Glomerular endothelial cell (primary cell): ENCODE measurements at places on chromosomes 16 and 17.

DNA sequence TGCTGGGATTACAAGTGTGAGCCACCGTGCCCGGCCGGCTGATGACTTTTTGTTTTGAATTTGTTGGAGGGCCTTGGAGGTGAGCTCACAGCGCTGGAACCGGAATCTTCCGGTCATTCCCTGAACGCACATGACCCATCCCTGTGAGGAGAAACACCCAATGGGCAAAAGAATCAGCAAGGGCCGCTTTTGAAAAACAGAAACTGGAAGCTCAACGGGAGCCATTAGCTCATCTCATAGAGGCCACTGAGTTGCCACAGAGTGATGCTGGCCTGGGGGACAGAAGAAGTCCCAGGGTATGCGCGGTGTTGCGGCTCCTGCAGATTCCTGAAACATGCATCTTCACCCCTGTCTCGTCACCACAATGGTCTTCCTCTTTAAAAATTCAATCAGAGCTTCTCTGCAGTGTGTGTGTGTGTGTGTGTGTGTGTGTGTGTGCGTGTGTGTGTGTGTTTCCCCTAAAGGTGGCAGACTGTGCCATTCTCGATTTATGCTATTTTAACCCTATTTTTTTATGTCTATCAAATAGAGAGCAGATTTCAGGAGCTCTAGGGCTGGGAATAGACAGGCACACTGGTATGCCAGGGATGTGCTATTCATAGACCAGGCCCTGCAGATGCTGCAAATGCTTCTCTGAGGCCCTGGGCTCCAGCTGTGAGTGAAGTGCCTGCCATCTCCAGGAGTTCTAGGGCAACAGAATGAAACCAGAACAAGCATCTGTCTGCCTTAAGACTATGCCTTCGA is 68.3 kb downstream of the MARCHF10 start:
- DNase-seq: no peak

DNA sequence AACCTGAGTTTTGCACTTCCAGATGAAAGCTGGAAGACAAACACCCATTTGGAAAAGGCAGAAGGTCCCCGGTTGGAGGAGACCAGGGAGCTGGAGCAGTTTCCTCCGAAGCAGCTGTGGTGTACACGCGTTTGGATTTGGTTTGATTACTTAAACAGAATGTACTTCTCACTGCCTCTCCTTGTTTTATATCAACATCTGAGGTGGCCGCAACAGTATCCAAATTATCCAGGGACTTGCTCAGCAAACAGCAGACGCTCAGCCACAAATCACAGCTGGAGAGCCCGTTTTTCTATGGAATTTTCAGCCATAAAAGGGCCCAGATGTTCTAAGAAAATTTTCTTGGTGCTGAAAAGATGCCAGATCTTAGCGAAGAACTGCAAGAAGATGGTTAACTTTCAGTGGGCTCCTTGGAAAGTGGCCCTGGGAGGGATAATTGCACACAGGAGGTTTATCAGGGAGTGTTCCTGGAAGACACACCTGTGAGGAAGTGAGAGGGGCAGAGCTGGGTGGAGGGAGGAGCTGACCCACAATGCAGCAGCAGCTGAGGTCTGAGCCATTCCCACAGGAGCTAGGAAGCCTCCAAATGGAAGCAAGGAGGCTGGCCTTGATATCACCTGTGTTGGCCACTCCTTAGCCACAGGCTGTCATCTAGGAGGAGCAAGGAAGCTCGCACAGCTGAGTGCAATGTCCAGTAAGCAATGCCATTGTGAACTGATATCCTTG is 28.9 kb upstream of the CDH5 start:
- no peak for DNase-seq

GRCh38 chr16:2212362-2213324 is 2.0 kb upstream of the BRICD5 start:
- no peak for DNase-seq

- no peak for DNase-seq
Measured at GRCh38 chr16:51761001-51761400, 609.9 kb upstream of the SALL1 start.

GRCh38 chr17:75130059-75130631 is 1.4 kb downstream of the NT5C start:
- no peak for DNase-seq

DNA sequence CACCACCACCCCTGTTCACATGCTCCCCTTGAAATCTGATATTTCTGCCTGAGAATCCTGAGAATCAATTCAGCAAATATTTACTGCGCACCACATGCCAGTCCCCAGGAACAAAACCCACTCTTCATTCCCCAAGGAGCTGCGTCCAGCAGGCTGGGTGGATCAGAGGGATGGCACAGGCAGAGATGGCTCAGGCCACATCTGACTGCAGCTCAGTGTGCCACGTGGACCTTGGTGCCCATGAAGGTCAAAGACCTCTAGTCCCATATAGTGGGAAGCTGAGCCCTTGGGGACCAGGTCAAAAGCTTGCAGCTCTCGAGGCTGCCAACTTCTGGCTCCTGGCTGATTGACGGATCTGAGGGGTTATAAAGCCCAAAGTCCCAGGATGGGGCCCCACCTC is 31.8 kb downstream of the CD300LF start:
- DNase-seq: no peak

- DNase-seq: no peak
Measured at GRCh38 chr16:88642881-88643643, 4.7 kb downstream of the IL17C start.

DNA sequence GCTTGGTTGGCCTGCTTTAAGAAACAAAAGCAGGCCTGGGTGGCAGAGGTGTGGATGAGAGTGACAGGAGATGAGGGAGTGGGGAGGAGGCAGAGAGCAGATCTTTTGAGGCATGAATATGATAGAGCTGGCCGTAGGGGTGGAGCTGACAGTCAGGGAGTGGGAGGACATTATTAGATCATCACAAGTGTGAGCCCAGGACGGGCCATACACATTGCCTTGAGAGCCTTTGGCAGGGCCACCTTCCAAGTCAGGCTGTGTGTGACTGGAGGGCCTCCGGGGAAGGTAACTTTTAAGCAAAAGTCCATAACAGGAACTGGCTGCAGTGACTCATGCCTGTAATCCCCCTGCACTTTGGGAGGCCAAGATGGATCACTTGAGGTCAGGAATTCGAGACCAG is 26.3 kb downstream of the GINS3 start:
- DNase-seq: no peak

GRCh38 chr16:50553182-50553710 is 5.0 kb downstream of the NKD1 start:
- no peak for DNase-seq

- no peak for DNase-seq
Measured at GRCh38 chr16:28019218-28019617, 44.3 kb downstream of the GSG1L start.

- DNase-seq: no peak
Measured at GRCh38 chr17:64038331-64039105, 18.1 kb upstream of the ICAM2 start.

DNA sequence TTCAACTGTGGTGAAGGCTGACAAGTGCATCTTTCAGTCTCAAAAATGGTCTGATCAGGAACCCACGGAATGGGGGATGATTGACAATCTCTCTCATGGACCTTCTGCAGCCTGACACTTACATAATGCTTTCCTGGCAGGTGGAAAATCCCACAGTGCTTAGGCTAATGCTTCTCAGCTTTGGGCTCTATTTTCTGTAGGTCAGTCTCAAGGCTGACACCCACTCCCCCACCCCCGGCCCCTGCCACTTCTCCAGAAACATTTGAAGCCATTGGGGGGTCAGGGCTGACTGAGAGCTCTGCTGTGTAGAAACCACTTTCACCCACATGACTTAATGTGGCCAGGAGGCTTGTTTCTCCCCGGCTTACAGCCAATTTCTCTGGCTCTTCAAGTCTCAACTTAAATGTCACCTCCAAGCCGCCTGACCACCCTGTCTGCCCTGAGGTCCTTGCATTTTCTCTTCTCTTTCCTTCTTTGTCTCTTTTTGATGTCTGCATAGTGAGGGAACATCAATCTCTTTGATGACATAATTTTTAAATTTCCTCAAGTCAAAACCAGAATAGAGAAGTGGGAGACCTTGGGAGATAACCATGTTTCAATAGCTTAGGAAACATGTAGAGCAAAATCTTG is 16.7 kb upstream of the IRF8 start:
- DNase-seq: no peak

DNA sequence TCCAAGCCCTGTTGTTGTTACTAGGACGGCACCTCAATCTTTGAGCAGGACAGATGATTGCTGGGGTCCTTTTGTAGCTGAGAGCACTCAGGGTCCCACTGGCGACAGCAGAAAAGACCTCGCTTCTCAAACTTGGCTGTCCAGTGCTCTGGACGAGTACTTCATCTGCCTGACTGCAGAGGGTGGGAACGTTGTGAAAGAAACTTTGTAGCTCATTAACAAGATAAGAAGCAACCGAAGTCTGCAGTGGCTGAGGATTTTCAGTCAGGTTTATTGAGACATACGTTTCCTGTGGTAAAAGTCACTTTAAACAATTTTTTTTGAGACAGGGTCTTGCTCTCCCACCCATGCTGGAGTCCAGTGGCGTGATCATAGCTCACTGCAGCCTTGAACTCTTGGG is 191.7 kb downstream of the PRKCB start:
- no peak for DNase-seq

GRCh38 chr17:60049936-60050335 is 28.8 kb downstream of the HEATR6 start:
- no peak for DNase-seq
